Posterior cingulate gyrus (tissue), 11 donors: ENCODE measurements at places on chromosomes 2 and 18.

DNA sequence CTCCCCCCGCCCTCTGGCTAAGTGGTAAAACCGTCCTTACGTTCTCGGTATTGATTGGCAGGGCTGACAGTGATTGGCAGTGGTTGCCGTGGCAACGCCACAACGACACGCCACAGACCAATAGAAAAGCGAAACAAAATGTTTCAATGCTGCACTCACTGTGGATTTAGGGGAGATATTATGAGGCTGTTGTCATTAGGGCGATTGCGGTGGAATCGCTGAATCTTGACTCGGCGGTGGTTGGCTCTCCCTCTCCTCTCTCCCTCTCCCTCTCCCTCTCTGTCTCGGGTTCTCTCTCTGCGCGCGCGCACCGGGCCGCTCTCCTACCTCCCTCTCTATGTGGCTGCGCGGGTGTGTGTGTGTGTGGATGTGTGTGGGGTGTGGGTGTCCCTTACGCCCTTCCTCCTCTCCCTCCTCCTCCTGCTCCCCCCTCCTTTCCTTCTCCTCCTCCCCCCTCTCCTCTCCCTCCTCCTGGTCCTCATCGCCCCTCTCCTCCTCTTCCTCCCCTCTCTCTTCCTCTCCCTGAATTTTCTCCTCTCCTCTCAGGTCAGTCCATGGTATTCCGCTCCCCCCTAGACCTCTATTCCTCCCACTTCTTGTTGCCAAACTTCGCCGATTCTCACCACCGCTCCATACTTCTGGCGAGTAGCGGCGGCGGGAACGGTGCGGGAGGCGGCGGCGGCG is at the start of gene SIX3:
SIX3 (plus strand) TSS at position 152 of the 684 bp plus-strand sequence; CDS start at position 555, 403 bp downstream.
- no peak for DNase-seq

GRCh38 chr18:45775241-45775676 is 50.2 kb upstream of the SIGLEC15 start:
- DNase-seq, result peak; percentile 59

GRCh38 chr2:157971702-157972101 is 95.6 kb upstream of the ACVR1 start:
- DNase-seq, result no peak

- DNase-seq, result no peak
Observed at GRCh38 chr18:54125429-54125828, 99.0 kb downstream of the MBD2 start.

DNA sequence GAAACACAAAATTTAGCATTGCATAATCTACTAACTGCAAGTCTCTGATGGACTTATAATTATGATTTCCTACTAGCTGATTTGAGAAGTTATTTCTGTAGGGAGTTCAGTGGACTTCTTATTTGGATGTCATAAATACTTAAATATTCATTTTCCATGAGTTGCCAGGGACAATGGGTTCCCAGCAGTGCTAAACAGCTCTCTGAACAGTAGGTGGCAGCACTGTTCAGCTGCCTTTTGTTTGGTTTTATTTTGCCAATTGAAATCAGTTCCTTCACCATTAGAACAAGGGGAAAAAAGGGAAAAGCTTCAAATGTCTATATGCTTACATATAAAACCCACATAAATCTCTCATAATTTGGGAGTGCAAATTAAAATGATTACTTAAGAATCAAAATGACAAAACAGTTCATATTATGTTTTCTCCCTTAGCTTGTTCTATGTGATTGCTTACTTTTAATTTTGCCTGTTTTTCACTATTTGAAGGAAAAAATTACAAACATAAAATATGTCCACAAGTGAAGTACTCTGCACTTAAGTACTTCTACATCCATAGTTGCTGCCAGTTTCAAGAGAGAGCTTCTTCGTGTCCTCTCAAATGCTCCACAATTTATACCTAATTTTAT is 898.9 kb downstream of the CPS1 start:
- DNase-seq, result peak; percentile 7

GRCh38 chr2:55351672-55352071 is 68.0 kb downstream of the CCDC88A start:
- no peak for DNase-seq

DNA sequence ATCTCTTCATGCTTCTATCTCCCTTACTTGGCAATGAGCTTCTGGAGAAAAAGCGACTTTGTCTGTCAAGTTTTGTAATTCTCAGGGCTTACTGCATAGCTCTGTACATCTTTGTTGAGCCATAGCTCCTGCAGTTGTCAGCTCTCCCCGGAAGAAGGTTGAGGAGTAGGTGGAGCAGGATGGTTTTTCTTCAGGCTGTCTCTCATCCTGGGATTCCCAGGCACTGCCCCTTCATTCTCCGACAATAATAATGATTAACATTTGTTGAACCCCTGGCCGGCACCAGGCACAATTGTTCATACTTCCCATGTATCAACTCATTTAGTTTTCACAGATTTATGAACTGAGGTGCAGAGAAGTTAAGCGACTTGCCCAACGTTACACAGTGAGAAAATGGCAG is 23.5 kb upstream of the RHOB start:
- DNase-seq, result no peak
